Islet precursor cell (in vitro differentiated cells): ENCODE measurements at places on chromosomes 11 and 22.

DNA sequence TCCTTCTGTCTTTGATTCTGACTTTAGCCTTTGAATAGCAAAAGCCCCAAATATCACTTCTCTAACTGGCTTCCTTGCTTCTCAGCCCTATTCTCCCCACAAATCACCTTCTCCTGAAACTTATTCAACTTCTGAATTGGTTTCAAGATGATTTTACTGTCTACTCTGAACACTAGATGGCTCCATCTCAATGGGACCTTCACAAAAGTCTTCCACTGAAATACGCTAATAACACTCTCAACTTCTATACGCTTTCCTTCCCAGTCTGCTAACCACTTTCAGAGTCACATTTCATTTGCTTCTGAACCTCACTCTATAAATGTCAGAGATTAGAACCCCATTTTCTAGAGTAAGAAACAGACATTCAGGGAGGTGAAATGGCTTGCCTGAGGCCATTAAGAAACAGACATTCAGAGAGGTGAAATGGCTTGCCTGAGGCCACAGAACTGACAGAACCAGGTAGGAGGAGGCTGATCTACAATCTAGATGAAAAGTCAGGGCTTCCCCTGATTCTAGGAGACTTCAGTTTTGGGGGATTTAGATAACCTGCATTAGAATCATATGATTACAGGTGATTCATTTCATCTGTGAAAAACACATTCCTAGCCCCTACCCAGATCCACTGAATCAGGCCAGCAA lies 20.6 kb downstream of the MORC2 start:
- DNase-seq = no peak

DNA sequence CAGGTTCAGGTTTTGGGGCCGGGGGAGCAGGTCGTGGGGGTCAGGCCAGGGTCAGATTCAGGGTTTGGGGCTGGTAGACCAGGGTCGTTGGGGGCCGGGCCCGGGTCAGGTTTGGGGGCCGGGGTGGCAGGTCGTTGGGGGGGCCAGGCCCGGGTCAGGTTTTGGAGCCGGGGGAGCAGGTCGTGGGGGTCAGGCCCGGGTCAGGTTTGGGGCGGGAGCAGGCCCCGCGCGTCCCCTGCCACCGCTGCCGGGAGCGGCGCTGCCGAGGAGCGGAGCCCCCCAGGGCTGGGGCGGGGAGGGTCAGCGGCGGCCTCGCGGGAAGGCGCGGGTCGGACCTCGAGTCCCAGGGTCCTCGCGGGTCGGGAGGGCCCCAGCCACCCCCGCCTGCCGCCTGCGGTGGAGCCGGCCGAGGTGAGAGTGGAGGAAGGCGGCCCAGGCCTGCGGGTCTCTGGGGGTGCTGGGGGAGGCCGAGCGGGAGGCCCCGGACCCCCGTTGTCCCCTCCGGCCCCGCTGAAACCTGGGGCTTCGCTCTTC lies 535 bp downstream of the TRABD start:
- DNase-seq = no peak

DNA sequence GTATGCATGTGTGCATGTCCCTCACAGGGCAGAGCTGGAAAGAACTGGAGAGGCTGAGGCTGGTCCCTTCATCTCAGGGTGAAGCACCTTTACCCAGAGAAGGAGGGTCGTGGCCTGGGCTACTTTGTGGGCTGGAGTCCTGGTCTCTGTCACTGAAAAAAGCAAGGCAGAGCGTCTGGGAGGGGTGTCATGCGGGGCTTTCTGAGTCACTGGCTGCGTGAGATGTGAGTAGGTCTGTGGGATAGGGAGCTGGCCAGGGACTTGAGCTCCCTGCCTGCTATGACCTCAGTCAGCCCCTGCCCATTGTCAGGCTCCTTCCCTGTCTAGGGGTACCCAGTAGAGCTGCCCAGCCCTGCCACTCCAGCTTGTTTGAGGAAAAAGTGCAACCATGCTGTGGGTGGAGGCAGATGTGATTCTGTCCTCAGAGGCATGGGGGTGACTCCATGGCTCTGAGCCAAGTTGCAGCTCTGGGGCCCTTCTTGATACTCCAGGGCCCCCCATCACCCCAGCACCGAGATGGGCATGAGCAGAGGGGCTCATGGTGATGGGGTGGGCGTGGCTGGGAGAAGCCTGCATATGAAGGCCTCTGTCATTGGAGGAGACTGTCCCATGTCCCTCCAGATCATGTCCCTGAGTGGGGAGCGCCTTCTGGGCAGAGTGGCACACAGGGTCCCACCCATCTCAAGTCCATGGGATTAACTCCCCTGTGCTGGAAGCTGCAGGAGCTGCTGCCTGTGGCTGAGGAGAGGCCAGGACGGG lies 27.8 kb downstream of the KCNQ1 start:
- DNase-seq = peak; percentile 58

- DNase-seq = no peak
These were observed 29.7 kb upstream of the DDX6 start for GRCh38 chr11:118820412-118821357.

DNA sequence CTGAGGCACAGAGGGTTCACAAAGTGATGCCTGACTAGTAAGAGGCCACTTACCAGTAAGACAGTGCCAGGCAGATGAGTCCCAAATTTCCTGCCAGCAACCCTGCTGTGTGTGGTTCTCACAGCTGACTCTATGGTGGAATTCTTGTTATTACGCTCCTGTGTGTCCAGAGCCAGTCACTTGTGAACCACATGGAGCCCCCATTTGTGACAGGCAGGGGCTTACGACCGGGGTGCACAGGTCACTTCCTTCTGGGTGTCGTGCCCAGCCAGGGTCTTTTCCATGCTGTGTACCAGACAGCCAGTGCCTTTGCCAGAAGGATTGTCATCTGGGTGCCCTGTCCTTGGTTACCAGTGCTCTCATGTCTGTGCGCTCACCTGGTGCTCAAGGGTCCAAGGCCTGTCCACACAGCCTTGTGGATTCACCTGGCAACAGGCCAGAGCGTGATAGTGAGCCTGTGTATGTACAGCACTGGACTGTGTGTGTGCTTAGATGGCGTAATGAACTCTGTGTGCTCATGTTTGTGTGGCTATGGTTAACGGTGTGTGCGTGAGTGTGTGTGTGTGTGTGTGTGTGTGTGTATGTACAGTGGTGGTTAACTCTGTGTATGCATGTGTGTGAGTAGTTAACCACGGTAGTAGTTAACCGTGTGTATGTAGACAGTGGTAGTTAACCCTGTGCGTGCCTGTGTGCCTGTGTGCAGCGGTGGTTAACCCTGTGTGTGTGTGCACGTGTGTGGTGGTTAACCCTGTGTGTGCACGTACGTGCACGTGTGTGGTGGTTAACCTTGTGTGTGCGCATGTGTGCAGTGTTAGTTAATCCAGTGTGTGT lies 18.6 kb downstream of the GRAMD4 start:
- no peak for DNase-seq

DNA sequence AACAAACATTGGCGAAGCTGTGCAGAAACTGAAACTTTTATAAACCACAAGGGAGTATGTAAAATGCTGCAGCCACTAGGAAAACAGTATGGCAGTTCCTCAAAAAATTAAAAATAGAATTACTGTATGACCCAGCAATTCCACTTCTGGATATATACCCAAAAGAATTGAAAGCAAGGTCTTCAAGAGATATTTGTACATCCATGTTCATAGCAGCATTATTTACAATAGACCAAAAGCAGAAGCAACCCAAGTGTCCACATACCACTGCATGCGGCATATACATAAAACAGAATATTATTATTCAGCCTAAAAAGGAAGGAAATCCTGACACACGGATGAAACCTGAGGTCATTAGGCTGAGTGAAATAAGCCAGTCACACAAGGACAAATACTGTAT lies 85.8 kb downstream of the RELT start:
- no peak for DNase-seq

- peak; percentile 68 for DNase-seq
These were observed 1327.3 kb downstream of the TBC1D22A start for GRCh38 chr22:48089601-48090331.

GRCh38 chr11:102716527-102716926 lies 8.2 kb downstream of the MMP8 start:
- DNase-seq = no peak

- DNase-seq = peak; percentile 88
These were observed 33.4 kb upstream of the AMOTL1 start for GRCh38 chr11:94734563-94735275.

DNA sequence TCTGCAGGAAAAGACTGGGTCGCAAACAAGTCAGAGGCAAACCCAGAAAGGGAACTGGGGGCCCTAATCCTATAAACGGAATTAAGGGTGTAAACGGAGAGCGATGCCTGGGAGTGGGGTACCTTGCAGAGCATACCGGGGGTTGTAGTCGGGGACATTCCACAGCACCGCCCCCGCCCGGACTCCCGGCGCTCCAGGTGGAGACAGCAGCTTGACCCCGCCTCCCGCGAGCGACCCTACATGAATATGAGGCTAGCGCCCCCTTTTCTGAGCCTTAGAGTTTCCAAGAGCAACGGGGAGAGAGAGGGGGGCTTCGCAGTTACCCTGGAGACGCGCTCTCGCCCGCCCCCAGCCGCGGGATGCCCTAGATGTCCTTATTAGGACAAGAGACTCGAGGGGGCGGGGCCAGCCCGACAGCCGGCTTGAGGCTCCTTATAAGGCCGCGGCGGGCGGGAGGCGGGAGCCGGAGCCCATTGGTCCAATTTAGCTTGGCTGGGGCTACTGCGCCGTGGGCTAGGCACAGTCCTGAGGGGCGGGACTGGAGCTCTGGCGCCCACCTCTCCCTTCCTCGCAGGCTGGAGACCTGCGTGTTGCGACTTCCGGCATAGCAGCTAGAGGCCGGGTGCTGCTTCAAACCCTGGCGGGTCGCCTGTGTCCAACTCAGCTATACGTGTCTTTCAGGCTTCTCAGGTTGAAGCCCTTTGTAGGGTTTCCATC lies 980 bp upstream of the MUS81 start:
- peak; percentile 100 for DNase-seq
